ENCODE measurements at places on chromosomes 3 and 15.
A peak's percentile ranks its signal among the peaks of the same experiment; 100 is the strongest.

- DNase-seq = no peak
Observed at GRCh38 chr15:91289324-91289723, 189.3 kb downstream of the SV2B start.

- no peak for DNase-seq
Observed at GRCh38 chr3:127629467-127630403, 750 bp downstream of the PODXL2 start.

DNA sequence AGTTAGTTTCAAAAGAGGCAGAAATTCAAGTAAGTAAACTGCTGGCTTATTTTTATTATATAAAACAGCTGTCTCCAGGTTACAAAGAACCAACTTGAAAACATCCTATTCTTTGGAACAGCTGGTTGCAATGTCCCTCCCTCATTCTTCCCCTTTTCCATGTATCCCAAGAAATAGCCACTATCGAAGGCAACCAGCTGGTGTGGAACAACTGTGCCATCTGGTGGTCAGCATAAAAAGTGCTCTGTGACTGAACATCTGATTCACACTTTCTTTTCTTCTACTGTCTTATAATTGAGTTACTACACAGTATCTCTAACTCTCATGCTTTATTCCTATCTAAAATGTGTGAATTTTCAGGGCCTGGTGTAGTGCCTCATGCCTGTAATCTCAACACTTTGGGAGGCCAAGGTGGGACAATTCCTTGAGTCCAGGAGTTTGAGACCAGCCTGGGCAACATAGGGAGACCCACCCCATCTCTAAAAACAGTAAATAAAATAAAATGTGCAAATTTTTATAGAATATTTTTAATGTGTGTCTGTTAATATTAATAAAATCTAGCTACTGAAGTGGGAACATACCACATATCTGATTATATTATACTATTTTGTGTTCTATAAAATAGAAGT is 9.6 kb downstream of the OSBPL11 start:
- DNase-seq = peak; percentile 56

DNA sequence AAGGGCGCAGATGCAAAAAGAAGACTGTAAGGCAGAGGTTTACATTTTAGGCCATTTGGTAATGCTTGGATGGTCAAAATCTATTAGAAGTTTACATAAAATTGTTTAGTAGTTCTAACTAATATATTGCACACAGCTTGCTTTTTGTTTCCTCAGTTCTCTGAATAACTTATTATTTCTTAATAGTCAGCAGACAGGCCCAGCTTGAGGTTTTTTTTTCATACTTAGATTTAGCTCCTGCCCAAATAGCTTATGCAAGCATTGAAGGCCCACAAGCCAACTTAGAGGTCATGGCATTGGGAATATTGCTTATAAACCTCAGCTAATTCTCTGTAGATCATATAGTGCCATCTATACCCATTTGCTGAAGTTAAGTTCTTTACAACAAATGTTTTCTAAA is 172.5 kb downstream of the RAP2B start:
- no peak for DNase-seq

DNA sequence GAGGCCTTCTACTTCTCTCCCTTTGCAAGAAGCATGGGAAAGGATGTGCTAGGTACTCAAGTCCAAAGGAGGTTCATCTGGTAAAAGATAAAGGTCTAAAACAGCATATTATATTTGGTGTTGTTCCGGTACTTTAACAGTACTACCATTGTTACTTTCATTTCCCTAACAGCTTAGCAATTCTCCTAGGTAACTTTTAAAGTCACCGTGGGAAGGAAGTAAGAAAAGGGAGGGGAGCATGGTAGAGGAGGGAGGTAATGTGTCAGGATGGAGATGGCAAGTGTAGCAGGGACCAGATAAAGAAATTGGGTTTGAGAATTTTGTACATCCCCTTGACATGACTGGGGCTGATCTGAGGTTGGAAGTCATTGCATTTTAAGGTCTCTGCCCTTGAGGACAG is 89.4 kb upstream of the SKOR1 start:
- no peak for DNase-seq

DNA sequence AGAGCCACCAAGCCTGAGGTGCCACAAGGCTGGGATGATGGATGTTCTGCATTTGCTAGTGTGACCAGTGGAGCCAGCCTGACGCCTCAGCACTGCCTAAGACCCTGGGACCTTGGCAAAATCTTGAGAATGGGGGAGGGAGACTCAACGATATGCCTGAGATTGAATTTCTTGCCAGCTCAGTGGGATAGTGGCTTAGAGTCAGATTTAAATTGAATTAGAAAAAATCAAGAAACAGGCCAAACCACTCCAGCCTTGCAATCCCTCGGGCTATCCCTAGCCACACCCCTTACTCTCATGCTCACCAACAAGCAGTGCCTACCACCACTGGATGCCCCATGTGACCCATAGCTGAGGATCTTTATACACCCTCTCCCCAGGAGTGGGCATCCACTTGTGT is 18.7 kb upstream of the PDE8A start:
- DNase-seq = no peak

DNA sequence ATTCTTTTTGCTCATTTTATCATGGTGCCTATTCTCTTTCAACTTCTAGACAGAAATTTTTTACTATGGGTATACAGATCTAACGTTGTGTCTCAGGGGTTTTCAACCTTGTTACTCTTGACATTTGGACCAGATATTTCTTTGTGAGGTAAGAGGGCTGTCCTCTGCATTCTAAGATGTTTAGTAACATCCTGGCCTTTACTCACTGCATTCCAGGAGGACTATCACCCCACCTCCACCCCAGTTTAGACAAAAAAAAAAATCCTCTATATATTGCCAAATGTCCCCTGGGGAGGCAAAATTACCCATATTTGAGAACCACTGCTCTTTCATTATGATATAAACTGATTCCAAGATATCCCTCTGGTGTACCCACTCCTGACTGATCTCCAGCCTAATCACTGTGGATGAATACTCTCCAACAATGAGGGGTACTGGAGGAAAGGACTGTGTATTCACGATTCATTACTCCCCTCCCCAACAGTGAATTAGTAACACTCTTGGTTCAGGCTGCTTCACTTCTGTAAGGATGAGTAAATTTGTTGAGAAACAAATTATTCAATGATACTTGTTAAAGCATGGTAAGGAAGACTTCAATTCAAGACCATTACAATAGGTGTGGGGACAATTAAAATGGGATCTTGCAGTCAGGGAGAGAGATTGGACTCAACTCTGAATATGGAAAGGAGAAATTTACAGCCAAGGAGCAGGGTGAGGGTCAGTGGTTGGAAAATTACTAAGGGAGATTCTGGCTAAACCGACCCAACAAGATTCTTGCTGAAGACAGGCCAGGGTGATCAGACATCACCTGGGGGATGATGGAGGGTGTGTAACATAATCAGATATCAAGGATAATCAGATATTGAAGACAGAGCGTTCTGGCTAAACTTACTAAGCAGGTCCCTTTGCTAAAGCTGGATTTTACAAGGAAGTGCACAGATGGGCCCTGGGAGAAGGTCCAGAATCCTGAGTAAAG is 123.8 kb upstream of the DAZL start:
- DNase-seq = no peak

- no peak for DNase-seq
Observed at GRCh38 chr3:11556851-11557644, 86.7 kb downstream of the VGLL4 start.

DNA sequence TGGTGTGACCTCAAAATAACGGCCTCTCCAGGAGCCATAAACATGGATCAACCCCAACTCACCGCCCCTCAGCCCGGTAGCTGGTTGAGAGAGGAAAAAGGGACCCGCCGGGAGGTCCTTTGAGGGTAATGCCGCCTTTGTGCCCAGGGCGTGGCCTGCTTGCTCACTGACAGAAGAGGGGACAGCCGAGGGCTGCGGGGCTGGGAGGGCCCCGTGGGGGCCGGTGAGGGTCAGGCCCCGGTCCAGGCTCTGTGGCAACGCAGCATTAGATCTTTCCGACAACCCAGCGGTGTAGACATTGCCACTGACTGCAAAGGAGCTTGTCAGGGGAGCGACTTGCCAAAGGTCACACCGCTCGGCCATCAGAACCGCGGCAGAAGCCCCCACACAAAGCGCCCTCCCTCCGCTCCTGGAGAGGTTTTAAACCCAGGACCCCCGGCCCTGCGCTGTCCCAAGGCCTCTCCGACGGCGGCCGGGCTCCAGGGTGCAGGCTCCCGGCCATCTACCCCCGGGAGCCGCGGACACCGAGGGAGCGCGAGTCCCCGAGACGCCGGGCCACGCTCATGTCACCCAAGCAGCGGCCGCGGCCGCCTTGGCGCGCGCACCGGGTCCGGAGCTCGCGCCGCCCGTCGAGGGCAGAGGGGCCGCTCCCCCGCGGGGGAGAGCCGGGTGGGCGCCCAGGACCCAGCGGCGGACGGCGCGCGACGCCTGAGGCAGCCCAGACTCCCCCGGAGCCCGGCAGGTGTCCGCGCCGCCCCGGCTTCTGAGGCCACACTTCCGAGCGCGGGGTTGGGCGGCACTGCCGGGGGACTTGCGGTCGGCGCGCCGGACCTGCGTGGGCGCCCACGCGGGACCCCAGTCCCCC is 975 bp downstream of the PCSK6 start:
- DNase-seq = peak; percentile 64

GRCh38 chr3:8952130-8952529 is 11.1 kb downstream of the RAD18 start:
- no peak for DNase-seq

DNA sequence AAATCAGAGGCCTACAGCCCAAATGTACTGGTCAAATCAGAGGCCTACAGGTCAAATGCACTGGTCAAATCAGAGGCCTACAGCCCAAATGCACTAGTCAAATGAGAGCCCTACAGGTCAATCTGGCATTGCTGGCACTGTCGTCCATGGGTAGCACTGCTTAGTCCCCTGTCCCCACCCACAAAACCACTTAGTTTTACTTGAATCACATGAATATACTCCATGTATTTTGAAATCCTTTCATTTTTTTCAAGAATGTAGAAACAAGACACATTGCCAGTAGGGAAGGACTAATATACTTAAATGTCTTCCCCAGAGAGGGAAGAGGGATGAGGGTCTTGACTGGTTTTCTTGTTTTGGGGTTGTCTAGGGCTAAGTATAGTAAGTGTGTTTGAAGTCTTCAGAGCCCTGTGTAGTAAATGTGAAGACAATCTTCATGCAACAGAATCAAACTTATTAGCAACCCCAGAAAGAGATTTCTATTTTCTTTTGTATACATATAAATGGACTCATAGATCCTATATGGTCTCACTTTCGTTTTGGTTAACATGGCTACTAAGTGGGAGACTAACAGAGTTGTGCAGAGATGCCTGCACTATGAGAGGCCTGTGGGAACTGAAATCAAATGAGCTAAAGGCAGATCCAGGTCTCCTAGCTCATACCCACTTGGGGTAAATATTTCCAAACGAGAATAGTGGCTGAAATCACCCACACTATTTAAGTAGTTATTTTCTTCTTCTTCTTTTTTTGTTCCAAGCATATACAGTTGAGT is 38.3 kb upstream of the DCUN1D1 start:
- no peak for DNase-seq

- no peak for DNase-seq
Observed at GRCh38 chr3:56122911-56123310, 345.4 kb downstream of the ERC2 start.

- DNase-seq = no peak
Observed at GRCh38 chr3:94787734-94788270, 724.9 kb downstream of the NSUN3 start.

GRCh38 chr3:194379651-194380050 is 10.1 kb upstream of the LRRC15 start:
- DNase-seq = no peak

- DNase-seq = no peak
Observed at GRCh38 chr15:73394782-73395181, 26.0 kb upstream of the HCN4 start.

GRCh38 chr3:170703121-170703588 is 117.3 kb upstream of the SLC7A14 start:
- DNase-seq = no peak

DNA sequence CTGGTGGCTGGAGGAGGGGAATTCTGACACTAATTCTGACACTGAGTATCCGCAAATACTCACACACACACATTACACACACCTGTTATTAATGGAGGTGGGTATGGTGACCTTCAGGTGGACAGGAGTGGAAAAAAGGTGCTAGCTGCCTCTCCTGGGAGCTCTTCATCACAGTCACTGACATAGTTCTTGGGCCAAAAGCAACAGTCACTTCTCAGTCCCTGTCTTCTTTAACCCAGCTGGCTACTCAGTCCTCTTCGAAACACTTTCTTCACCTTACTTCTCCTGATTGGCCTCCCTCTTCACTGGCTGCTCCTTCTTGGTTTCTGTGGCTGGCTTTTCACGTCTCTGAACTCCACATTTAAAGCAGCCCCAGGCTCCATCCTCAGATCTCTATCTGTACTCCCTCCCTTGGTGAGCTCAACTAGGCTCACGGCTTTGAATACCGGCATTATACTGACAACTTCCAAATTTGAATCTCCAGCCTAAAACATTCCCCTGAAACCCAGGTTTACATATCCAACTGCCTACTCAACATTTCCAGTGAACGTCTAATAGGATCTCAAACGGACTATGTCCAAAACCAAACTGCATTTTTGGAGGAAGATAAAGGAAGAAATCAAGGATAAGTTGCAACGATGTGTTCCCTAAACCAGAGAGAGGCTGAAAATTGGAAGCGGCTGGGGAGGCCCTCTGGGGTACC is 53.2 kb upstream of the HEG1 start:
- no peak for DNase-seq

DNA sequence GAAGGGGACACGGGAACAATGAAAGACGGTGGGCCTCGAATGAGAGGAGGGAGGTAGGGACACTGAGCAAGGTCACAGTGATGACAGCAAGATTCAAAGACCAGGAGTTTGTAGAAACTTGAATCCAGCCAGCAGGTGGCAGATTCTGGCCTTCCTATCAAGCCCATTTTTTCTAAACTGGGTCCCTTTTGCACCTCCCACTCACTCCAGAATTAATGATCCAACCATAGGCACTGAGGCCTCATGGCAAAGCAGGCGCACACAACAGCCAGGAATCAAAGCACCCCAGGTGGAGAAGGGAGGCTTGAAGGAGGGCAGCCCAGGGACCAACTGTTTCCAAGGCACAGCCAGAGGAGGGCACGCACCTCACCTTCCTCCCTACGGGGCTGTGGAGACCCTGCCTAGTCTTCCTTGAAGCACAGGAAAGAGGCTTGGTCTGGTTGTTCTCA is 90.2 kb downstream of the ANP32A start:
- DNase-seq = no peak

GRCh38 chr3:129857899-129858298 is 35.6 kb downstream of the TMCC1 start:
- no peak for DNase-seq

DNA sequence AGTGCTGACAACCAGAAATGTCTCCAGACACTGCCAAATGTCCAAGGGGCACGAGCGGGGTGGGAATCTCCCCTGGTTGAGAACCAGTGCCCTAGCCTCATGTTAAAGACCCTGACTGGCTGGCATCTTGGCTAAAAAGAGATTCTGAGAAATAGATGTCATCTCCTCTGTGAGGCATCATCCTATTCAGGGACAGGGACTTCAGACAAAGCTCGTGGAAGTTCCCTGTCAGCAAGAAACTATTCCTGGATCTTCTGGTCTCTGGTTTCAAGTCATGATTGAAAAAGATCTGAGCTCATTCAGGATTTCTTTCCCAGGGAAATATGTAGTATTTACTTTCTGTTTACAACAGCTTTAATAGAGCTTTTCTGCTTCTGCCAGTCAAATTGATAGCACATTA is 10.8 kb downstream of the WDR5B start:
- DNase-seq = no peak

- DNase-seq = no peak
Observed at GRCh38 chr15:33402600-33402999, 91.8 kb downstream of the RYR3 start.

All from left lobe of liver (tissue), 2 donors.